ENCODE measurements at places on chromosomes 3 and 15.

GRCh38 chr15:41256577-41257038 is 25.5 kb downstream of the CHP1 start:
- no peak for DNase-seq

DNA sequence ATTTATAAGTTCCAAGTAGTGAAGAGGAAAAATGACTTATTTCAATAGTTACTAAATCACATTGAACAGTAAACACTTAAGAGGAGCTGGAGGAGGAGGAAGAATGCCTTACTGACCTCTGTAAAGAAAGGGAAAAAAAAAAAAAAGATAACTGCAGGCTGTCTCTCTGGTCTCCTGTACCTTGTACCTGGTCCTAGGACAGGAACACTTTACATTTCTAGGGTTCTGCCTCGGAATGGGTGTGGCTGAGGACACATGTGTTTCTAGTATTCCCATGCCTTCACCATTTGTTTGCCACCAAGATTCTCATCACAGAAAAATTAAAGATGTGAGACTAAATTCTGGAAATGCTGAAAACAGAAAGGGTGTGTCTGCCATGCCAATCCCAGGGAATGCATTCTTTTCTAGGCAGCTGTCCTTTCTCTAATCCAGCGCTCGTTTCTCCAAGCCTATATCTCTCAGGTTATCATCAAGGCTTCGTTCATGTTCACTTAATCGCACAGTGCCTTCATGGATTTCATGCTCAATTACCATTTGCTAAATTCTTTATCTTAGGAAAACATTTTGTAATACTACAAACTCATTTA is 1208.3 kb downstream of the OTOL1 start:
- DNase-seq: no peak

GRCh38 chr3:37531066-37531720 is 330.5 kb upstream of the CTDSPL start:
- DNase-seq: no peak

DNA sequence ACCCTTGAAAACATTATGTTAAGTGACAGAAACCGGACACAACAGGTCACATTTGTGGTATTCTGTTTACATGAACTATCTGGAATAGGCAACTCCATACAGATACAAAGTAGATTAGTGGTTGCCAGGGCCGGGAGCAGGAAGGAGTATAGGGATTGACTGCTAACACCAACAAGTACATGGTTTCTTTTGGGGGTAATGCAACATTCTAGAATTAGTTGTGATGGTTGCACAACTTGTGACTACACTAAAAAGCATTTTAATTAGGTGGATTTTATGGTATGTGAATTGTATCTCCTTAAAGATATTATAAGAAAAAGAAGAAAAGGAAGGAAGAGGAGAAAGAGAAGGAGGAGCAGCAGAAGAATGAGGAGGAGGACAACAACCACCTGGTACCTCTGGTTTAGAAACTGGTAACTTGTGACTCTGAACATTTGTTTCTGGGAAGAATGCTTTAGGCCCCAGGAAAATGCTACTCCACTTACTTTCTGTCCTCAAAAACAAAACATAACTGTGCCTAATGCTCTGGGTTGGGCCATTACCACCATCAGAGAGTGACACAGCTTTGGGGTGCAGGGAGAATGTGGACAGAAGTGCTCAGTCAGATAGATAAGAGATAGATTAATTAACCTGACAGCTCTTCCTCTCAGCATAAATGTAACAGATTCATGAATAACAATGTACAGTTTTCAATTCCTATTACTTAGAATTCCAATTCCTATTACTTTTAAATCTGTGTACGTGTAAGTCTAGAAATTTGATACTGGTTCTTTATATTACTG is 20.3 kb downstream of the SETMAR start:
- no peak for DNase-seq

DNA sequence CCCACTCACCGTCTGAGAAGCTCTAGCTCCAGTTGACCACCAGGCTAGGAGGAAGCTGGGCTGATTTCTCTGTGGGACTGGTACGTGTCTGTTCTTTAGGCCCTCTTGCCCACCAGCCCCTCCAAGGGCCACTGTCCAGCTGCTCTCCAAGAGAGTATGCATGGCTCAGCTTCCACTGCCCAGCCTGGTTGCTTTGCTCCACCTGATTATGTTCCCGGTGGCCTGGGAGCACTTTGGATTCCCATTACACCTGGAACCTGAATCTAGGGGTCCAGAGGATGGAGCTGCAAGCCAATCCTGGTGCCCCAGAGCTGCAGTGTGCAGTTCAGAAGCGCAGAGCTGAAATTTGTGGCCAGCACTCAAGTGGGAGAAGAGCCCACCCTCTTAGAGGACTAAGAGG is 402.1 kb upstream of the CNTN6 start:
- no peak for DNase-seq

- peak; percentile 66 for DNase-seq
Observed at GRCh38 chr3:4976109-4976508, 3.1 kb upstream of the BHLHE40 start.

DNA sequence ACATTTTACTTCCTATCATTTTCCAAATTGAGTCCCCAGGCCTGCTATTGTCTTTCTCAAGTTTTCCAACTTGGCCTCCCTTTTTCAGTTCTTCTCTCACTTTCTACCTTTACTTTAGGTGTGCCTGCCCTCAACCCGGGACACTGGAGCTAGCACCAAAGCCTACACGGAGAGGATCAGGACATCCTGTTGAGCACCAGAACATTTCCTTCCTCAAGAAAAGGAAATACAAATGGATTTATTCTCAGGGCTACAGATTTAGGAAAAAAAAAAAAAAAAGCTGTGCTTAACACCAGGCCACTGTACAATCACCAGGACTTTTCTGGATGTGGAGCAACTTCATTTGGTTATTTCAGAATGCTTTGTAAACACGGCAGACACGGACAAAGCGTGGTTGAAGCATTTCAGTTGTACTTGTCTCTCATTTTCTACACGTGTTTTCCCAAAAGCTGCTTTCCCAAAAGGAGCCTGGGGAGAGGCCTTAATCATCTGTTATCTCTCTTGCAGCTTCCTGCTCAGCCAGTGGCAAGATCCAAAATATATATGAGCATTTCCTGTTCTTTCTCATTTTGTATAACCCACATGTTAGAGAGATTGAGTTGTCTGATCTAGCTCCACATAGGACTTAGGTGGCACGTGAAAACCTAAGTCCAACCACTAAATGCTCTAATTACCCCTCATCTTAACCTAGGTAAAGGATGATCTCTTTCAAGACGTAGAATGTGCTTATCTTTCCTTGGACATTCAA is 15.5 kb upstream of the ATP1B3 start:
- no peak for DNase-seq

GRCh38 chr3:128620268-128620691 is 30.3 kb downstream of the RPN1 start:
- DNase-seq: no peak

GRCh38 chr15:89828281-89829145 is 13.9 kb upstream of the ANPEP start:
- no peak for DNase-seq

GRCh38 chr15:52180196-52180835 is 10.9 kb downstream of the GNB5 start:
- DNase-seq: peak; percentile 69

DNA sequence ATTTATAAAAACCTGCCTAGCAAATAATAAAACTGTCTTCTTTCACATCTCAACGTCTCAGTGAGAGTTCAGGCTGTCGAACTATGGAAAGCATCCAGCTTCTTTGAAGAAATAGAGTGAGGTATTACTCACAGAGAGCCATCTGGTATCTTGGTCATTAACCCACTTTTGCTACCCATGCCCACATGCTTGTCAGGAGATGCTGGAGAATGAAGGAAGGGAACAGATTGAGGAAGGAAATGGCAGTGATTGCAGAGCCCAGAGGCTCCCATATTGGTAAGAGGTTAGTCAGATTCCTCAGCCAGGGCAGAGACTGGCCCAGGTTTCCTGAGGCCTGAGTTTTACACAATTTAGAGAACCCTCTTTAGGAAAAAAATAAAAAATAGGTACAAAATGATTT is 119.1 kb downstream of the B3GALNT1 start:
- no peak for DNase-seq

DNA sequence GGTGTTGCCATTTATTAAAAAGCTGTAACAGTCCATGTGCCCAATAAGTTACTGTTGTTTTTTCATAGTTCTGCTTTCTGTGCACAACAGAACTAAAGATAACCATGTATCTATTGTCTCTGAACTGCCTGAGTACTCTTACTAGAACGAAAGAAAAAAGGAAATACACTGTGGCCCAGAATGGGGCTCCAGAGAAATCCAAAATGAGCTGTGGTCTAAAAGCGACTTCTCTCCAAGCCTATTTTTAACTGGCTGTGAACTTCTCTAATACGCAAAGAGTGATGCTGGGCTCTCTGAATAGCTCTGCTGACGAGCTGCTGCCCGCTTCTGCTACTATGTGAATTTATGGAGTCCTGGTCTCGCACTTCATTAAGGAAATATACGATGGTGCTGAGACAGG is 56.2 kb upstream of the LPP start:
- peak; percentile 12 for DNase-seq

DNA sequence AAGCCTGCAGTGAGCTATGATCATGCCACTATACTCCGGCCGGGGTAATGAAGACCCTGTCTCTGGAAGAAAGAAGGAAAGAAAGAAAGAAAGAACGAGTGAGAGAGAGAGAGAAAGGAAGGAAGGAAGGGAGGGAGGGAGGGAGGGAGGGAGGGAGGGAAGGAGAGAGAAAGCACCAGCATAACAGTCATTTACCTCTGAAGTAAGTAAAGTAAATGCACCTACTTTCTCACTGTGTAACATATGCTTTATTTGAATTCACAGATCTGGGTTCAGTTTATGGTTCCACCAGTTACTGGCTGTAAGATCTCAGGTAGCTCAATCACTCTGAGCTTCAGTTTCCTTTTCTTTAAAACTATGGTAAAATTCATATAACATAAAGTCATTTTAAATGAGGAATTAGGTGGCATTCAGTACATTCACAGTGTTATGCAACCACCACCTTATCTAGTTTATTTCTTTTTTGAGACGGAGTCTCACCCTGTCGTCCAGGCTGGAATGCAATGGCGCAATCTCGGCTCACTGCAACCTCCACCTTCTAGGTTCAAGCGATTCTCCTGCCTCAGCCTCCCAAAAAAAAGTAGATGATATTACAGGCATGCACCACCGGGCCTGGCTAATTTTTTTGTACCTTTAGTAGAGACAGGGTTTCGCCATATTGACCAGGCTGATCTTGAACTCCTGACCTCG is 16.1 kb upstream of the RAD54L2 start:
- DNase-seq: no peak

DNA sequence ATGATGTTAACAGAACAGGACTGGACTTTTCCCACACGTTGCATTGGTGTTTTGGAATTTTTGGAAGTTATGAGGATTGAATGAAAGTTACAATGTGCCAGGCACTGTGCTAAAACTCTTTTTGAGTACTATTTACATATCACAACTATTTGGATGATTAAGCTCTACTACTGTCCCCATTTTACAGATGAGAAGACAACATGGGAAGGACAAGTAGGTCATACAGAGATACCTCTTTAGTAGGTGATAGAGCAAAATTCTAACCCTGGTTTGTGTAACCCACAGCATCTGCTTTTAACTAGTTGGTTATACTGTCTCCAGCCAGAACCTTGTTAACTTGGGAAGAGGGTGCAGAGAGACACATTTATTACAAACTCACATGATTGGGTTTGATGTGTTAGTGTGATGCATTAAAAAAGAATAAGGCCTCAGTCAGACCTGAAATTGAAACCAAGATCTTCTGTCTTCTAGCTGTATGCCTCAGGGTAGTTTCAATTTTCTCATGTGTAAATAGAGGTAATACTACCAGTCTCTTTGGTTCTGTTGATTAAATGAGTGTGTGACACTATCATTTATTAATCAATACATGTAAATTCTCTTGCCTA is 1.4 kb downstream of the NDUFB4 start:
- DNase-seq: peak; percentile 24

GRCh38 chr15:33910741-33911140 is 57.6 kb upstream of the CHRM5 start:
- no peak for DNase-seq

- no peak for DNase-seq
Observed at GRCh38 chr3:63921741-63922482, 9.7 kb upstream of the SCAANT1 start.

DNA sequence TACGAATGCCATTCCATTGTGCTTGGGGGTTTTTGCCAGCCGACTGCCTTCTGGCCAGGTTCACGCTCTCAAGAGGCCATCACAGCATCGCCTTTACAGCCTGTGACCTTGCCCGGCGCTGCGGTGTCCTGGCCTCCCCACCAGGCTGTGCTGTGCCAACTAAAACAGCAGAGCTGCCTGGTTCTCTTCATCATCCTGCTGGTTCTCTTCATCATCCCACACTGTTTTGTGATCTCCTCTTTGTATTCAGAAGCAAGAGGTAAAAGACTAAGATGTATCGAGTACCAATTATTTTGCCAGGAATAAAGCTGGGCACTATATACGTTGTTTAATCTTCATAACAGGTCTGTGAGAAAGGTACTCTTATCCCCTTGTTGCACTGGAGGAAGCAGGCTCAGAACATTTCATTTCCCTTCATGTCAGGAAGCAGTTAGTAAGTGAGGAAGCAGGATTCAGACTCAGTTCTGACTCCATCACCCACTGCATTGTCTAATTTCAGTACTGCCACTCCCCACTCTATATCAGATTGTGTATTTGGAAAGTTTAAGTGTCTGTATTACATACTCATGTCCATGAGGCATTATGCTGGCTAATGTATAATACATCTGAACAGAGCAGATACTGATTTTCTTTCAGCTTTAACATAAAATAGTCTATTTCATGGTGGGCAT is 92.7 kb downstream of the LRRC28 start:
- peak; percentile 16 for DNase-seq

DNA sequence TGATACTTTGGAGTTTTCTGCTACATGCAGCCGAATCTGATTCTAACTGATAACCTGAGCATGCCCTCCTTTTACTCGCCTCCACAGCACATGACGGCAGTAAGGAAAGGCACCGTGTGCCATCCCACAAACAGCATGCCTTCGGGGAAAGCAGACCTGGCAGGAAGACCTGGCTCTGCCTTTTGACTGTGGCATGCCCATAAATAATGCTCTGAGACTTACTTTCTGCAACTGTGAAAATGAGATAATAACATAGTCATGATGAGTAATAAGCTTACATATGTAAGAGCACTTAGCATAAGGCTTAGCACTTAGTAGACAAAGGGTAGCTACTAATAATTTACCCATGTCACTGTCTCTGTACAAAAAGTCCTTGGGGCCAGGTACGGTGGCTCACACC is 32.9 kb downstream of the MTHFS start:
- DNase-seq: no peak

GRCh38 chr3:5298453-5298852 is 110.9 kb downstream of the EDEM1 start:
- DNase-seq: no peak

Data from CD4-positive, alpha-beta T cell treated with Interferon alpha-2 for 1 hour (primary cell).